ENCODE measurements at places on chromosomes 4 and X. TPM values are rescaled to one million over a fixed set of nuclear protein-coding genes. Genes with fewer than 3 reads are reported as not detected.

GRCh38 chr4:63226229-63226628 is 1183.0 kb downstream of the TECRL start:
- DNase-seq: no peak

DNA sequence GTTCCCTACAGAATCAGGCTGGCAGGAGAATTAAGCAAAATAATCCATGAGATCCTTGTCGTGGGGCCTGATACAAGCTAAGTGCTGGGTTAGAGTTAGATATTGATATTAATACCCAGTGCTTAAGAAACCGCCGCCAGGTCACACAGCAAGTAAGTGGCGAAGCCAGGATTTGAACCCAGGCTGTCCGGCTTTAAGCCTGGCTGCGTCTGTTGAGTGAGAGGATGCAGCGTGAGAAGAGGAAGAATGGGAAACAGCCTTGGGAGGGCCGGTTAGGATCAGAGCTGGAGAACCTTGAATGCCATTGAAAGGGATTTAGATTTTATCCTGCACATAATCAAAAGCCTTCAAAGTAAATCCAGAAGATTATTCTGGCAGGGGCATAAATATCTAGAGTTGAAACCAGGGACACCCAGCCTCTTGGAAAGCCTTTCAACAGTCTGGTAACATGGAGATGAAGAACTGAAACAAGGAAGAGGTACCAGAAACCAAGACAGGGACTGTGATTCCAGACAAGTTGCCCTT is 64.8 kb upstream of the HELT start:
- DNase-seq: no peak

DNA sequence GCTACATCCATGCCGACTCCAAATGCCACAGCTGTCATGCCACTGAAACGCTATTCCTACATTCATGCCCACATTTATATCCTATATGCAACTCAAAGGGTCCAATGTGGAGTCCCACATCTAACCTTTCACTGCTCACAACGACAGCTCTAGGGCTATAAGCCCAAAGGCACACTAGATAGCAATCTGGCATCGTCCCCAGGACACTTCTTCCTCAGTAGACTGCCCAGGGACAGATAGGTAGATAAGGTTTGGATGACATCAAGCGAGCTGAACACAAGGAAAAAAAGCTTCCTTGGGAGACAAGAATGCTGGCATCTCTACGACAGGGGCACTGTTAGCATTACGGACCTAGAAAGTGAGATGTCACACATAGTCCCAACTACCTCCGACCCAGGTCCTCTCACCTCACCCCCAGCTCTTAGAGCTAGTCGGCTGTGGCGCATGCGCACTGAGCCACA is 685 bp downstream of the RAB9B start:
- no peak for DNase-seq

- DNase-seq: no peak
Observed at GRCh38 chr4:14176613-14177012, 549.1 kb upstream of the BOD1L1 start.

- DNase-seq: no peak
Observed at GRCh38 chr4:94595013-94595412, 143.3 kb downstream of the PDLIM5 start.

DNA sequence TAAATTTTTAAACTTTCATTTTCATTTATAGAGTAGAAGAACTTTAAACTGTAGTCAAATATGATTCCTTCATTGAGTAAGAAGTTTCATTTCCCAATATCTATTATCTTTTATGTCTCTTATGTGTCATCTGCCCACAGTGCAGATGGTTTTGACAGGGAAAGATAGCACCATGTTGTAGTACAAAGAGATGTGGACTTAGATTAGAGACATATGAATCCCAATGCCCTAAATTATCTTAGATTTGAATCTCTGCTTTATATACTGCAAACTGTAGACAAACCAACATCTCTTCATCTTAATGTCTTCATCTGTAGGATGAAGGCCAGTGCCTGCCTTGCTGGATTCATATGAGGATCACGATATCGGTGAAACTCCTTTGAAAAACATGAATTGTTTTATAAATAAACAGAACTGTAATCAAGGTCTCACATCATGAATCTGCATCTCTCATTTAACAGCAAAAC is 217.5 kb downstream of the BANK1 start:
- DNase-seq: no peak

- no peak for DNase-seq
Observed at GRCh38 chr4:73683033-73683432, 57.3 kb upstream of the CXCL8 start.

DNA sequence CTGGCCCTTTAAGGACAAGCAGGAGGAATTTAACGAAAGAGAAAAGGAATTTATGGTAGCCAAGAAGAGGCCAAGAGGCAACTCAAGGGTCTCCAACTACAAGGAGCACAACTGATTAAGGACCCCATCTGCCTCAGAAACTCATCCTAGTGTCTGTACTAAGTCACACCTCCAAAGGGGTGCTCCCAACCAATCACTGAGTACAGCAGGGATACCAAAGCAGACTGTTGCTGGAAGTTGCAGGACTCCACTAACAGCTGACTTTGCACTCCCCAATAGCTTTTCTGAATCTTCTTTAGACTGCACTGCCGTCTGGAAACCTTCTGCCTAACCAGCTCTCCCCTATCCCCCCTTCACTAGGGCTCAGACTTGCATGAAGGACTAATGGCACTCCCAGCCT is 50.6 kb downstream of the ATP11C start:
- no peak for DNase-seq

GRCh38 chr4:11542952-11543351 is 114.3 kb upstream of the HS3ST1 start:
- no peak for DNase-seq

DNA sequence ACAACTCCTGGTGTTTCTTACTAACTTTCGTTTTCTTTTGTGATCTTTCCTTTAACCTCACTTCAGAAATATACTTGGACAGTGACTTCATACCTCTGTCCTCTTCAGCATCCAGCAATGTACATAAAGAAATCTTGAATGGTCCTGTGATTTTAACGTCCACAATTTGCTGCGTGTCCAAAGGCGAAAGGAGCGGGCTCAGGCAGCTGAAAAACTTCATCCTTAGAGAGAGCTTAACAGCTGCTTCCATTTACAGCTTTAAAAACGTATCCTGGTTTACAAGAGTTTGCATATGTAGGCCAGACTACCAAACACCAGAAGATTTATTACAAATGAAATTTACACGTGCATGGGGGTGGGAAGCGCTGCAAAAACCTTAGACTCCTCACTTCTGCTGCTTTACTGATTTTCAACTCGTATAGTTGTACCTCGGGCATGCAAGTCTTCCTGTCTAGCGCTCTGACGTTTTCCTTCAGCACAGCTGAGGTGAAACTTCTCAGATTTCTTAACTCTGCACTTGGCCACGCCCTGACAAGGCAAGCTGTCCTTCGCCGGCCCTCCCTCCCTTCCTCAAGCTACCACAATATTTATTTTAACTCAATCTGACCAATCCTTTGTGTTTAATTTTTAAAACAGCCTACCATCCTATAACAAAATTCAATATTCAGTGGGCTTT is 406.4 kb downstream of the FAM47A start:
- peak; percentile 29 for DNase-seq

- no peak for DNase-seq
Observed at GRCh38 chr4:113383111-113383785, 333.8 kb downstream of the ANK2 start.

EDNRA gene
- polyA plus RNA-seq: 36.3 TPM

PTPN13 gene
- 17.0 TPM for polyA plus RNA-seq

CYSLTR1 gene
- polyA plus RNA-seq: 0.25 TPM

TBC1D8B gene
- 2.3 TPM for polyA plus RNA-seq

CT45A10 gene
- polyA plus RNA-seq: not detected

FAM156B gene
- 14.9 TPM for polyA plus RNA-seq

TCEAL9 gene
- 216 TPM for polyA plus RNA-seq
